ENCODE measurements at places on chromosomes 16 and 17.

- no peak for DNase-seq
Observed at GRCh38 chr17:74449773-74450172, 16.7 kb upstream of the CD300A start.

DNA sequence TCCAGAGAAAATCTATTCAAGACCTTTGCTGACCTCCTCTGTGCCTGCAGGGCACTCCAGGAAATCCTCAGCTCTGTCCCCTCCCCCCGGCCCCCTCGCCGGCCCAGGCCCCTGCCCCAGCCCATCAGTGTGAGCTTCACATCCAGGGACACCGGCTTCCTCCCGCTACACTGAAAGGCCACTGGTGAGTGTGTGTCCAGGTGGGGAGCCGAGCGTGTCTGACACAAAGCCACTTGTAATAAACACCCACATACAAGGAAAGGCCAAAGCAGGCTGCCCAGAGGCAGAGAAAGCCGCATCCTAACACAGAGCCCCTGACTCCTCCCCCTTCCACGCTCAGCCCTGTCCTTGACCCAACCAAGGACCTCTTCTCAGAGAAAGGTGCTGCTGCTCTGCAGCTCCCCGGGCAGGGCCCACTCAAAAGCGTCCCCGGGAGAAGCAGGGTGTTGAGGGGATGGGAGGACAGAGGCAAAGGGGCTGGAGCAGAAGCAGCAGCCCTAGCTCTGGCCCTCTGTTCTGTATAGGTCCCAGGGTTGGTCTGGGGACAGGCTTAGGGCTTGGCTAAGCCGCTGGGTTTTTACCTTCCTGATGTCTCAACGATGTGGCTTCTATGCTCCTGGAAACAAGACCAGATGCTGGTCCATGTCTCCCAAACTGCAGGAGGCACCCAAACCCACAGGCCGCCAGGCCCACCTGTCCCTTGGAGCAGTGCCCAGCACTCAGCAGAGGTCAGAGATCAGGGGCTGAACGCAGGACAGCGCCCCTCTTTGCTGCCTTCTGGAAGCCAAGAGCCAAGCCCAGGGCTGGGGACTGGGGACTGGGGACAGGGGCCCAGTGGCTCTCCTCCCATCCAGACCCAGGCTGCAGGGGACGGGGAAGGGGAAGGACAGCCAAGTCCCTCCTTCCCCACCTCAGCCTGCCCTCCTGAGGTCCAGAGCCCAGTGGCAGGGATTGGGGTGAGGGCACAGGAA, 15.3 kb downstream of the MNT start:
- DNase-seq: no peak

DNA sequence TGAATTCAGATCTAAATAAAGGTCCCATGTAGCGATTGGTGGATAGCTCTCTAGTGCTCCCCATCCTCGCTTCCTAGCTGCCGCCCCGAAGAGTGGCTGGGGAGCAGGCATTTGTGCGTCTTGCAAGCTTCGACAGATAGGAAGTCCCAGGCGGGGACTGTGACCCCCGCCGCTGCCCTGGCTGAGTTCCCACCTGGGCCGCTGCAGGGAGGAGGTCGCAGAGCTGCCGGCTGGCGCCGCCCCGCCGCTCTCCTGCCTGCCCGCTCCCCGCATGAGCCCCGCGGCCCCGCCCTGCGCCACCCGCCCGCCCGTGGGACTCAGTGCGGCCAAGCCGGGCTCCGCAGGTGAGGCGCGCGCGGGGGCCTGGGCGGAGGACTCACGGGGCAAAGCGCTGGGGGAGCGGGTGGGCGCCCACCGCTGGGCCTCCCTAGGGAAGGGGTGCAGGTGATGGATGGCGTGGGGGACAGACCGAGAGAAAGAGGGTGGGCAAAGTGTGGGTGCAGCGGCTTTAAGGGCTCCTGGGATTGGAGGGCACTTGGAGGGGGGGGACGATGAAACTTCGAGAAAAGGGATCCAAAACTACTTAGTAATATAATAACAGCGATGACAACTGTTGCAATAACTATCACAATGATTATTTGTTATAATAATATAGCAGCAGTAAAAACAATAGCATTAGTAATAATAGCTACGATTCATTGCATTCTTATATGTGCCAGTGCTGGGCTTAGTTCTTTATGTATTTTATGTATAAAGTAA, at the start of gene OTOA:
OTOA (plus strand) TSS at position 80 of the 759 bp plus-strand sequence. CDS start 14,547 bp downstream, outside the sequence.
- no peak for DNase-seq

DNA sequence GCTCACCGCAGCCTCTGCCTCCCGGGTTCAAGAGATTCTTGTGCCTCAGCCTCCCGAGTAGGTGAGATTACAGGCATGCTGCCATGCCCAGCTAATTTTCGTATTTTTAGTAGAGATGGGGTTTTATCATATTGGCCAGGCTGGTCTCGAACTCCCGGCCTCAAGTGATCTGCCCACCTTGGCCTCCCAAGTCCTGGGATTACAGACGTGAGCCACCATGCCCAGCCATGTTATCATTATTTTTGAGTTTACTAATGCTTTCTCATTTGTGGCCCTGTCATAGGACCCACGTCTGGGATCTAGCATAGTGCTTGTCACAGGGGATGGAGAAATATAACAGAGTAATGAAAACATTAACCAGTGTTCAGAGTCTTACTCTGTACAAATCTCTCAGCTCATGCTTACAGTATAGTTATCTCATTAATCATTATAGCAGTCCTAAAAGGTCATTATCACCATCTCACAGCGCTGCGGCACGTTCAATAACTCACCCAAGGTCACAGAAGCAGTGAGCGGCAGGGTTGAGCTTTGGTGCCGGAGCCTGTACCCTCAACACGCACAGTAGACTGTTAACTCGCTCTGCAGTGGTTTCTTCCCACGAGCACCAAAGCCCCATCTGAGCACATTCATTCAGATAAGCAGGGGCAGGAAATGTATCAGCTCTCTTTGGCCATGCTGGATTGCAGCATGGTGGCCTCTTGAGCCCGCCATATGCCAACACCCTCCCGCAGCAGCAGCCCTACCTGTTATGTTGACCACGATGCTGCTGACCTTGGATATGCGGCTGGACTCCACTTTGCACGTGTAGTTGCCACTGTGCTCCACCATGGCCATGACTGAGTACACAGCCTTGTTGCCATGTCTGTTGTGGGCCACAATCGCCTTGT, 21.4 kb downstream of the PECAM1 start:
- no peak for DNase-seq

DNA sequence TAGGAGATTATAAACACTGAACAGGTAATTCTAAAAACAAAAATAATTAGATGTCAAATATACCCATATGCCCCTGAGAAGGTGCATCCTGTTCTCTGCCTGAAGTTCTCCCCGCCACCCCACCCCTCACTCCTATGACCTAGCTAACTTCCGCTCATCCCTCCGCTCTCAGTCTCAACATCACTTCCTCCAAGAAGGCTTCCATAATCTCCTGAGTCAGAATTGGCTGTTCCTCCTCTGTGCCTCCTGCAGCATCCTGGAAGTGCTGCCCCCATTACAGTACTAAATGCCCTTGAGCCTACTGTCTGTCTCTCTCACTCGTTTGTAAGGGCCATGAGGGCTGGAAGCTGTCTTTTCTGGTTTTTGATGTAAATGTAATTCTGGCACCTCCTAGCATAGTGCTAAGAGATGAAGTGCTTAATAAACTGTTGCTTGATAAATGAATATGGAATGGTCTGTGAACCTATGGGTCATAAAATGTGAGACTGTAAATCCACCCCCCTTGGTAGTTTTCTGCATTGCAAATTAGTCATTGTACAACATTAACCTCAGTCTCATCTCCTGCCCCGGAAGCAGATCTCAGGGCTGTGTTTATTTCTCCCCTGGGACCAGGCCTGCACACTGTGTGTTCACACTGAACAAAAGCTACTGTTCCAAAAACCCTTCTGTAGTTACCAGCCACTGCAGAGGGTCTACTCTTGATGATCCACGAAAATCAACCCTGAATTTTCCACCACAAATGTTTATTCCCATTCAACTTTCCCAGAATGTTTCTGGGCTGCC, 3.9 kb upstream of the MYO1D start:
- DNase-seq: no peak

- no peak for DNase-seq
Observed at GRCh38 chr17:16327018-16327417, 26.3 kb downstream of the CENPV start.

- DNase-seq: no peak
Observed at GRCh38 chr17:57151798-57152197, 66.8 kb downstream of the AKAP1 start.

- no peak for DNase-seq
Observed at GRCh38 chr17:38461683-38462082, 33.4 kb downstream of the ARHGAP23 start.

- DNase-seq: no peak
Observed at GRCh38 chr16:30786115-30786935, 680 bp downstream of the ZNF629 start.

DNA sequence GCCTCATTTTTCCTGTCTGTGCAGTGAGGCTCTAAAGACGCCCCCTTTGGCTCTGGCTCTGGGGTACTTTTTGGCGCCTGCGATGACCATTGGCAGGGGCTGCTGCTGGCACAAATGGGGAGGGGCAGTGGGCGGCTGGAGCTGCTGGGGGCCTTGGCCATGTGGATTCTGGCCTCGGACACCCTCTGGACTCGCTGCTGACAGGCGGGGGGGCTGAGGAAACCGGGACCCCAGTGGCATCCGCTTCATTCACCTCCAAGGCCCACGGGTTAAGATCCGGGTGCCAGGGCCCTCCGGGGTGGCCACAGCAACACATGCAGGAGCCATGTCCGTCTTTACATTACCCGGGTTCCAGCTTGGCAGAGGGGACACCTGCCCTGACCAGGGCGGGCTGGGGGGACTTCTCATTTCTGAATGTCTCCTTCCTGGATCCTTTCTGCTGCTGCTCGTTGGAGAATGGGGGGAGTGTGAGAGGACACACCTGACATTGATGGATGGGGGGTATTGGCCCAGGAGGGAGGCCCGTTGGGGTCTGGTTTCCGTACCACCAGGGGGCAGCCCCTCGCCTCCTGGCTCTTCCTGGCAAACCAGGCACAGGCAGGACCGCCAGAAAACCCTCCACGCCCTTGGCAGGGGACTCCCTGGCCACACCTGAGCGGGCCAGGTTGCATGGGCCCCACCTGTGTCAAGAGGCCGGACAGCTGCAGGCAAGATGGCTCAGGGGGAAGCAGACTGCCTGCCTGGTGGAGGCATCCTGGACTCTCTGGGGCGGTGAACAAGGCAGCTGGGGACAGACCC, 21.8 kb downstream of the GSE1 start:
- DNase-seq: no peak

GRCh38 chr16:86739808-86740207, 161.5 kb downstream of the FOXL1 start:
- DNase-seq: no peak

DNA sequence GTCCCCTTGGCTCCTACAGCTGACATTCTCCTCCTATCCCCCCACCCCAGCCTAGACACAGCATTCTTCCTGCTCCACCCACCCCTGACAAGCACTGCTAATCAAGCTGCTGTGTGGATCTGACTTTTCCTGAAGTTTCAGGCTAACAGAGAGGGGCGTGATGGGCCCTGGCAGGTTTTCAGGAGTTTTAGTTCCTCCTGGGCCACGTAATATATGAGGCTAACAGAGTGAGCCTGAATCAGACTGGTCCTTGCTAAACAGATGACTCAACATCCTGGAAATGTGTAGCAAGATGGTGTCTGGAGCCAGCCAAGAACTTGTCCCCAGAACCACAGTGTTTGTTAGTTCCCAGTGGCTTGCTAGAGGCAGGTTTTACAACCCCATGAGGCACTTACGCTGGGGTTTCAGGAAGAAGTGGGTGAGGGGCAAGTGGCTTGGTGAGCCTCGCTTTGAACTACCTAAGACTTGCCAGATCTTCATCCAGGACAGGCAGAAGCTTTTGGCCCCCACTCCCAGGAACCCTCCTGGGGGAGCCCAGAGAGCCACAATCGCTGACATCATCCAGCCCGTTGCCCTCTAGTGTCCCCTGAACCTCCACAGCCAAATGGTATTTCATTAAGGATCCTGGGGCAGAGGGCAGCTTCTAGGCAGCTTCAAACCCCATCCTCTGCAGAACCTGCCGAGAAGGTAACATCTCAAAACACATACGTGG, 15.9 kb downstream of the TMEM92 start:
- DNase-seq: no peak

DNA sequence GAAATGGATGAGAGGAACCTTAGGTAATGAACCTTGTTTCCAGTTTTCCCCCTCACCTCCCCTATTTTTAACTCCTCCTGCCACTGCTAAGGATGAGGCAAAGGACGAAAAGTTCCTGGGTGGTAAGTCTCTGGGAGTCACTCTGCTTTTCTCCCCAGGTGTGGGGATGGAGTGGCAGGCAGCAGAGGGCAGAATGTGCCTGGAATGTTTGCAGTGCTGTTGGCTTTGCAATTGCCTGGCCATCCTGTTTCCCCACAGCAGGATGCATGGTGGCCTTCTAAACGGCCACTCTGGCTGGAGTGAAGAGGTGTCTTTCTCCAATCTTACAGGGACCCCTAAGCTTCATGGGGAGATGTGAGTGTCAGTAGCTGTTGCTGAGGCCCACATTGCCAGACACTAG, 432.5 kb upstream of the ZFHX3 start:
- DNase-seq: no peak
